ENCODE measurements at places on chromosomes 5 and 9.

- DNase-seq, result no peak
Observed at GRCh38 chr5:137758715-137759306, 4.6 kb upstream of the HNRNPA0 start.

GRCh38 chr5:131260895-131261294 lies 3.0 kb upstream of the CDC42SE2 start:
- no peak for DNase-seq

DNA sequence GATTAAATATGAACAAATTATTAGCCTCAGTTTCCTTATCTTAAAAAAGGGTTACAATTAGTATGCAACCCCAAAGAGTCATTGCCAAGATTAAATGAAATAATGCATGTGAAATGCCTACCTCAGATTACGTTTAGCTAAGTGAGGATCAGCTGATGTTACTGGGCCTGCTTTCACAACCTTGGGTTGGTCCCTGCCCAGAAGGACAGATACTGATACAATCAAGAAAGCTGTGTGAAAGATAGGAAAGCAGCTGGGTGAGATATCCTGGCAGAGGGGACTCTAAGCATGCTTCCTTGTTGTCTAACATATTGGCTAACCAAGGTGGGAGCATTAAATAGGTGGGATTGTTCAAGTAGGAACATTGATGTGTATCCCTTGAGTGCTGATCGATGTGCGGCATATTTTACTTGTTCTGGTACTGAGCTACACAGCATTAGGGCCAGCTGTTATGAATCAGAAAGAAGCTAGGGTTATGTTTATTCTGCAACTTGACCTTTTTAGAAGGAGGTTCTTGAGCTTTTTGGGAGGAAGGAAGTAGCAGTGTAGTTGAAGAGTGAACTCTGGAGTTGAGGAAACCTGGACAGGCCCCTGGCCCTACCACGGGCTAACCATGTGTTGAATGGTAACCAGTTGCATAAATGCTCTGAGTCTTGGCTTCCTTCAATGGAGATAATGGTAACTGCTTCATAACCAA lies 28.9 kb downstream of the SNX24 start:
- DNase-seq, result no peak

GRCh38 chr9:112086627-112087026 lies 88.5 kb downstream of the SUSD1 start:
- DNase-seq, result no peak

DNA sequence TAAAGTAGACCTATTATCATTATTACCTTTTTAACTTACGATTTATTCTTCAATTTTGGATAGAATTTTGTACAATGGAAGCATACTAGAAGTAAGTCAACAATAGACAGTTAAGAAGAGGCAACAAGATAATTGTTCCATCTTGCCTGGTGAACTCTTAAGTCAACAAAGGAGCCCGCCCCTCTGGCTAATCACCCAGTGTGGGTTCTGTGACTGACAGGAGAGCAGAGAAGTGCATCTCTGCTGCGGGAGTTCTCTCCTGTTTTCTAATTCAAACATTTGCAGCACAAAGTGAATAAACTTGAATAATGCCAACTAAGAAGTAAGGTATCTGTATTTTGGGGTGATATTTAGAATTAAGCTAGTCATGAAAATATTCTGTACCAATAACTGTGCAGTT lies 6.7 kb upstream of the ISL1 start:
- no peak for DNase-seq

- DNase-seq, result no peak
Observed at GRCh38 chr9:116174347-116174746, 20.8 kb downstream of the PAPPA start.

GRCh38 chr5:99305045-99305580 lies 376.3 kb upstream of the CHD1 start:
- no peak for DNase-seq

DNA sequence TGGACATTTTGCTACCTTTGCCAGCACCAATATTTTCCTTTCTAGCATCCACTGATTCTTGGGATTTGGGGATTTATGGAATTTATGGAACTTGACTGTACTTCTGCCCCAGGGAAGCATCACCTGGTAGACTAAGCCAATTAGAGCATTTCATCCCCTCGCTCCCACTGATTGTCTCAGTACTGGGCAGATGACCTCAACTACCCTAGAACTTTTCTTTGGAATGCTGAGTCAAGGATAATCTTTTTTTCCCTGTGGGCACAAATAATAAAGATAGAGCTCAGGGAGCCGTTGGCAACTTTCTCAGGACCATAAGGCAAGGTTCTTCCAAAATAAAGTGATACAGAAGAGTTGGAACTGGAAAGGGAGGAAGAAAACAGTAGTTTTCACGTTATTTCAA lies 438.4 kb downstream of the PLK2 start:
- no peak for DNase-seq

GRCh38 chr9:120587328-120587727 lies 7.4 kb upstream of the CDK5RAP2 start:
- DNase-seq, result no peak

Measured in stimulated activated CD4-positive, alpha-beta T cell treated with anti-CD3 and anti-CD28 coated beads, Interleukin-4, amount 100 ng/mL, for 4 hours (primary cell).